ENCODE measurements at places on chromosomes 1 and 21.

DNA sequence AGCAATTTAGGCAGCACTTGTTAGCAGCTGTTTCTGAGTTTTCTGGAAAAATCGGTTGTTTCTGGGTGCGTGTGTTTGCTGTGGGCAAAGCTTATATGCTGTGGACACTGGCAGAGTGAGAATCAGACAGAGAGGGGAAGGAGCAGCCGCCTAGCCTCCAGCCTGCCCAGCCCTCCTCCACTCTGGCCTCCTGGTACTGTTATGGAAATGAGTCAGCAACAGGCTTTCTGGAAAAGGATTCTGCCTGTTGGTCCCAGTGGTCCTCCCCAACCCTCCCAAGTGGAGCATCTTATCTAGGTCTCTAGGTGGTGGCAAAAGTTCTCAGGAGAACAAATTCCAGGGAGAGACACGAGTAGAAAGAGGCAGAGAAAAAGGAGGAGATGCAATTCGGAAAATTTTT lies 42.2 kb upstream of the GOLT1A start:
- DNase-seq: no peak

GRCh38 chr21:21064353-21064752 lies 66.1 kb downstream of the NCAM2 start:
- DNase-seq: no peak

- no peak for DNase-seq
Observed at GRCh38 chr1:101284021-101284420, 47.2 kb downstream of the S1PR1 start.

GRCh38 chr1:30952098-30952497 lies 43.5 kb upstream of the SDC3 start:
- no peak for DNase-seq

GRCh38 chr1:61268546-61269240 lies 186.3 kb downstream of the NFIA start:
- no peak for DNase-seq

- no peak for DNase-seq
Observed at GRCh38 chr1:40837601-40838000, 24.6 kb downstream of the CITED4 start.

GRCh38 chr1:40723196-40723955 lies 31.9 kb downstream of the NFYC start:
- no peak for DNase-seq

GRCh38 chr21:39108291-39109162 lies 74.7 kb downstream of the PSMG1 start:
- no peak for DNase-seq

DNA sequence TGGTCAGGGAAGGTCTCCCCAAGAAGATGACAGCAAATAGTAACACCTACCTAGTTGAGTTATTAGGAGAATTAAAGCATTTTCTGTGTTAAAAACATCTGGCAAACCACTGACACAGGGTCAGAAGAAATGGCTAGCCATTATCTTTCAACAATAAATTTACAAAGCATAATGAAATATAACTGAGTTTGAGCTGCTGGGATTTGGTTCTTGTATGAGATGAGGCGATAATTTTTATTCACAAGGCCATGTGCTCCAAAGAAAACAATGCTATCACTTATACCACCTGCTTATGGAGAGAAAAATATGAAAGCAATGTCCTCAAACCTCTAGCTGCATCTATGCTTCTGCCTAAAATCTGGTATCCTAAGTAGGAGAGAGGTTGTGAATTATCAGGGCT lies 202.3 kb downstream of the CRB1 start:
- DNase-seq: no peak

DNA sequence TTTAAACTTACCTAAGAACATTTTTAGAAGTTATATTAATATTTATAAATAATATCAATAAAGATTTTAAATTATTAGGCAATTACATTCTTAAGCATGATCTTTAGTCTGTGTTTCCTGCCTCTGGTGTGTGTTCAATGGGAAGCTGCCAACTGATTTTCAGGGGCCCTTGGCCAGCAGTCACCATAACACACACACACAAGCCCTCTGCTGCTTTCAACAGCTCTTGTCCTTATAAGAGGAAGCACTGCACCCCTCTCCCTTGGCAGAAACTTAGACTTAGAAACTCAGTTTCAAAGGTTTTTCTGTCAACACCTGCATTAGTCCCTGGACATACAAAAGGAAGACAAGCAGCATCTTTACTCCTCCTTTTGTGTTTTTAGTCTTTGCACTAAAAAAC lies 81.4 kb downstream of the VAV3 start:
- no peak for DNase-seq

DNA sequence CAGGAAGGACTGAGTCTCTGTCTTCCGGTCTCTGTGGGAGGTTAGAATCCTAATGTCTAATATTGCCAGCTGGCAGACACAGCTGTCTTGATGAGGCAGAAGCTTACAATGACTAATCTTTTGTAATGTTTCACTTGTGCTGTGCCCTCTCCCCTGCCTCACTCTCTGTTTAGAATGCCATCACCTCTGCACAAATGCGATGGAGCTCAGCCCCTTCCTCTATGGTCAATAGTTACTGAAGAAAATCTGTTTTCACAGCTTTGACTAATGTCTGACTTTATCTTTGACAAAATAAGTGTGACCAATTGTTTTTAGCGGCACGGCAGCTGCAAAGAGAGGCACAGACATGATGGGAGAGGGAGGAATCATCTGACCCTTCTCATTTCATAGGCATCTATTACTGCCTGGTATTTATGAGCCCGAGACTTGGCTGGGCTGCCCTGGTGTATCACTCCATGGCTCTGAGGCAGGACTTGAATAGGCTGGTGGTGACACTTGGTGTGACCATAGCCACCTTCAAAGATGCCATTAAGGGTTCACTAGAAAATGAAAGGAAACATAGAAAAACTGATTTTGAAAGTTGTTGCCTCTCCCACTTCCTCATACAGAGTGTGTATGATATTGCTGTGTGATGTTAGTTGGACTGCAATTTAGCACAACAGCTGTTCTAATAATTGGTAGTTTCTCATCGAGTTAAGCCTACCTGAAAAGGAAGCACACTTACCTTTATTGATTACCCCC lies 163.2 kb upstream of the NBPF11 start:
- DNase-seq: no peak

GRCh38 chr1:207345644-207346477 lies 24.4 kb downstream of the CD55 start:
- no peak for DNase-seq

DNA sequence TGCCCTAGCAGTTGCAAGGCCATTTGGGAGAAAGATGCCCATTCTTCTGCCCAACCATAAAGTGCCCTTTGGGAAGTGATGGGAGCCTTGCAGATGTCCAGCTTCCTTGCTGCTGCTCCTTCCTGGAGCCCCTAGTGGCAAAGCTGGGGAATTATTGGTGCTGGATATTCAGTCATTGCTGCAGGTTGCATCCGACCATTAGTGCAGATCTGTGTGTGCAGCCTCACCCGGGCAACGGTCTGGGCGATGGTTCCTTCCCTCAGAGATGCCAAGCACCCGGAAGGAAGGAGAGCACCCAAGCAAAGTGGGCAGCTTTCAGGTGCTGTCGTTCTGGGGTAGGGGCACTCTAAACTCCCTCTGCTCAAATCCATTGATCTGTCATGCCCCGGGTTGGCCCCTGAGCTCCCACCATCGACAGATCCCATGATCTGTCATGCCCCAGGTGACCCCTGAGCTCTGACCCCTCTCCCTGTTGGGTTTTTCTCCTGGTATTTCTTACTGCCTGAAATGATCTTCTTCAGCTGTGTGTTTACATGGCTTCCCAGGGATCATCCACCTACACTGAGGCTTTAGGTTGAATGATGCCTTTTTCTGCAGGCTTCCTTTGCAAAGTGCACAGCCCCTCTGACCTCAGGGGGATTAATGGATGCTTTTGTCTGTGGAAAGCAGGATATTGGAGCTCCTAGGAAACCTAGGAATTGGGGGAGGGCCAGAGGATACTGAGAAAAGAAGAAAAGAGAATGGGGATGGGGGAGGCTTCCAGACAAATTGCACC lies 467.5 kb downstream of the PTPRU start:
- DNase-seq: no peak

DNA sequence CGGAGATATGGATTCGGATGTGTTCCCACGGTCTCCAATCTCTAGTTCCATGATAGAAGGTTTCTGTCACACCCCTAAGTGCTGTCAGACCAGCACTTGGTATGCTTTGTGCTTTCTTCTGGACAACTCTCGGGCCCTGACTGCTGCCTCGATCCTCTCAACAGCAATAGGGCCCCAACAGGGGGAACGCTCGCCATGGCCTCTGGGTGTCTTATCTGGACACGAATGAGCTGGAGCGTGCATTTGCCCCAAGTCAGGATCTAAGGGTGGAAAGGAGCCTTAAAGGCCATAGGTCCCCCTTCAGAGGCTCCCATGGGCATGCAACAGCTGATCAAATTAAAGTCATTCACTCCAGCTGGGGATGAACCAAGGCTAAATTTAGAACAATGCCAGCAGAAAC lies 76.8 kb downstream of the TCP10L start:
- no peak for DNase-seq

- no peak for DNase-seq
Observed at GRCh38 chr1:154603317-154603716, 4.7 kb downstream of the ADAR start.

DNA sequence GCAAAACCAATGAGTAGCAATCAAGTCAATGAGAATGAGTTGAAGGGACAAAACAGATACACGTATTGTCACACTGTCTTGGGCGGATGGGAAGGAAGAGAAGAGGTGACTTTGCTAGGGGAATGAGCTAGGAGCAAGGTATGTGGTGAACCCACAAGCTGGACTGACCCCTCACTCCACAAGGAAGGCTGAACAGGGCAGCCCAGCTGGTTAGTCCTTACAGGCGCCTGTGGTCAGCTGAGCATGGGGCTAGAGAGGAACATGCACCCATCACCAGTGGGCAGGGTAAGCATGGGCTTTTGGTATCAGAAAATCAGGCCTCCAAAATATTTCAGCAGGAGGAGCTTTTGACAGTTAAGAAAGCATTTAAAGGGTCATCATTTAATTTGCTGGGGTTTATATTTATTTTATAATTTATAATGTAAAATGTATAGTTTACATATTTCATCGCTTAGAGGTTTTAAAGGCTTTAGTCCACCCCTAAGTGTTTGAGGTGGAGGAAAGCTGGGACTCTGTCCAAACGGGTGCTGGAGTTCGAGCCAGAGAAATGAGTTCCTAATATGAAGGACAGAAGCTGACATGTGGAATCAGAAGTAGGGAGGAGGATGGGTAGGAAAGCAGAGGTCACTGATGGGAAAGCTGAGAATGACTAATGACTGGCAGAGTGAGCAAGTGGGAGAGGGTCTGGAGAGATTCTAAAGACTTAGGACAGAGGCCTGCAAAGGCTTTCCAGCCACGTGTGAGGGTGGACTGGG lies 22.0 kb upstream of the ACBD6 start:
- DNase-seq: no peak

All from stimulated activated CD4-positive, alpha-beta T cell treated with anti-CD3 and anti-CD28 coated beads, TNF-alpha, amount 100 ng/mL, for 48 hours (primary cell).